NCI-H748 treated with DMSO at 0.1 percent for 48 hours (cell line): ENCODE measurements at places on chromosomes 2 and 18.

GRCh38 chr2:182372661-182373060, 54.2 kb downstream of the PDE1A start:
- no peak for DNase-seq

DNA sequence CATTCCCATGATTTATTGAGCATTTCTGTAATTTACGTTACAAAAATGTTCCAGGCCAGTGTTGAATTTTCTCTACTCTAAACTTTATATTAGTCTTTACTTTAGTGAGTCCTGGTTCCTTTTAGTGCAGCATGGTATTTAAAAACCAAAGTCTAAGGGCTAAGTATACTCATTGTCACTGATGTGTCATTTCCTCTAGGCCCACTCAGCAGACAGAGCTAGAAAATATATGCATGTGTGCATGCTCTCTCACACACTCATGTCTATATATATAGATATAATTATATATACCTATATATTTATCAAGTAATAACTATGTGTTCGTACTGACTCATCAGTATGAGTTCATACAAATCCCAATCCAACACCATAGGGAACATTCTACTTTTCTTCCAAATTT, 132.5 kb upstream of the SLC8A1 start:
- no peak for DNase-seq

GRCh38 chr18:73669297-73669696, 478.3 kb downstream of the FBXO15 start:
- no peak for DNase-seq

DNA sequence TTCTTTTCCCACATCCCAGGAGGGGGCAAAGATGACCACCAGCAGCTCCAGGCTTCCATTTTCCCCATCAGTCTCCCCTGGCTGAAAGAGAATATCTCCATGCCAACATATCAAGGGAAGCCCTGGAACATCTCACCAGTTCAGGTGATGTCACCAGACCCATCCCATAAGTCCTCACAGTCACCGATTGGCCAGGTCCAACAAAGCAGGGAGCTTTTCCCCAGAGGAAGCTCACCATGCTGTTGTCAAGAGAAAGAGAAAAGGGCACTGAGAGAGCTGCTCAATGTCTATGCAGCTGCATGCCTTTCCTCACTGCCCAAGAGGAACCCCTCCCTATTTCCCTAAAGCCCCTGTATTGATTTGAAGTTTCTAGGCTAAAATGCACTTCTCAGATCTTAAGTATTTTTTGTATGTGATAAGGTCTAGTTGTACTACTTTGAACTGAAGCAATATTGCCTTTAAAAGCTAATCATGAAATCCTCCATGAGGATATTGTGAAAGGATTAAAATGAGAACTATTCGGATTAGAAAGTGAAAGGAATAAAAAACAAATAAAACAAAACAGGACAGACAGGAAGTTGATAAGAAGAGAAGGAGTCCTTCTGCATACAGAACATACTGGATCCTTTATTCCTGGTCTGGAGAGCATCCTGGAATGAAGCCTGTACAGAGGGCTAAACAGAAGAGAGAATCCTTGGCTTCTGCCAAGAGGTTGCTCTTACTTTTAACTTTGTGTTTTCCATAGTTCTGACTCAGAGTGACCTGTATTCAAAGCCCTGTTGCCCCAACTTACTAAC, 45.2 kb upstream of the CTIF start:
- DNase-seq, result no peak

GRCh38 chr2:185108588-185108987, 510.3 kb downstream of the ZNF804A start:
- no peak for DNase-seq

GRCh38 chr2:26526589-26526988, 48.7 kb upstream of the OTOF start:
- DNase-seq, result no peak

GRCh38 chr2:195352581-195352980, 304.4 kb upstream of the SLC39A10 start:
- no peak for DNase-seq

DNA sequence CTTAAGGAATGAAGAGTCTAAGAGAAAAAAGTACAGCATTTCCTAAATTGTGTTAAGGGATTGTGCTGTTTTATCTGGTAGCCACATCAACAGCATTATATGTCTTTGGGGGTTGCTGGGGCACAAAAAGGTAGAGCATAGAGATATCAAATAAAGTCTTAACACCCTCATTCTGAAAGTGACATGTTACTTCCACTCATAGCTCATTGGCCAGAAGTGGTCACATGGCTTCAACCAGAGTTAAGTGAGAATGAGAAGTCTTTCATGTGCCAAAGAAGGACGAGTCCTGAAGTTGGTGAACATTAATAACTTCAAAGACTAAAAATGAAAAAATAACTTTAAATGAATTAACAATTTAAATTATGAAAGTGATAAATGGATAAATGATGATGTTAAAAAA, 175.7 kb upstream of the ZEB2 start:
- DNase-seq, result no peak

DNA sequence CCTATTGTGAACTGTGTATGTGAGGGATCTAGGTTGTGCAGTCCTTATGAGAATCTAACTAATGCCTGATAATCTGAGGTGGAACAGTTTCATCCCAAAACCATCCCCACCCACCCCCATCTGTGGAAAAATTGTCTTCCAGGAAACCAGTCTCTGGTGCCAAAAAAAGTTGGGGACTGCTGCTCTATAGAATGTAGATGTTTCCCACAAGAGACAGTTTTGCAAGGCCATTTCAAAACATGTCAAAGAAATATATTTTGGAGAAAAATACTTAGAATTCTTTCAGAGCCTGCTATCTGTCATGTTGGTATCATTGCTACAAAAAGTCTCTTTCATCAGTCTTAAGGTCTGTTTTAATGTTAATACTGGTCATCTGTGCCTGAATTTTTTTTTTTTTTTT, 4.1 kb upstream of the SLC39A10 start:
- no peak for DNase-seq

GRCh38 chr2:156890529-156891148, 366.9 kb upstream of the GALNT5 start:
- peak; percentile 40 for DNase-seq

GRCh38 chr2:69387770-69388481, 899 bp upstream of the GFPT1 start:
- DNase-seq, result no peak

GRCh38 chr2:126244937-126245336, 411.0 kb upstream of the GYPC start:
- no peak for DNase-seq

- DNase-seq, result no peak
Observed at GRCh38 chr2:84055816-84056215, 403.3 kb downstream of the SUCLG1 start.

GRCh38 chr2:152743002-152743401, 24.6 kb downstream of the ARL6IP6 start:
- peak; percentile 6 for DNase-seq

GRCh38 chr2:70145144-70145490, 45.7 kb downstream of the C2orf42 start:
- no peak for DNase-seq

DNA sequence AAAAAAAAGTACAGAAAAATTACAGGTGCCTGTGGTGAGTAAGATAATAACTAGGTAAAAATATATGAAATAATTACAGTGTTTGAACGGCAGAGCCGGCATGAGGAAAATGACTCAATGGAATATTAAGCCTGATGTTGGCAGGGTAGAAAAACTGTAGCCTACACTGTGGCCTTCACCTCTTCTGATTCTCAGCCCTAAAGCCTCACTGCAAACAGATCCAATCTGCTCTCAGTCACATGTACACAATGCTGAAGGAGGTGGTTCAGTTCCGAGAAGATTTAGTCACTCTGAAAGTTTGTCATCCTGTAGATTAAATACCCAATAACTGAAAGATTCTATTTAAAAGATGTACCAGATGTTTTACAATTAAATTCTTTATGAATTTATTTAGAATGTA, 66.9 kb upstream of the MAP3K20 start:
- DNase-seq, result no peak

GRCh38 chr2:46862514-46862913, 53.1 kb downstream of the MCFD2 start:
- no peak for DNase-seq

DNA sequence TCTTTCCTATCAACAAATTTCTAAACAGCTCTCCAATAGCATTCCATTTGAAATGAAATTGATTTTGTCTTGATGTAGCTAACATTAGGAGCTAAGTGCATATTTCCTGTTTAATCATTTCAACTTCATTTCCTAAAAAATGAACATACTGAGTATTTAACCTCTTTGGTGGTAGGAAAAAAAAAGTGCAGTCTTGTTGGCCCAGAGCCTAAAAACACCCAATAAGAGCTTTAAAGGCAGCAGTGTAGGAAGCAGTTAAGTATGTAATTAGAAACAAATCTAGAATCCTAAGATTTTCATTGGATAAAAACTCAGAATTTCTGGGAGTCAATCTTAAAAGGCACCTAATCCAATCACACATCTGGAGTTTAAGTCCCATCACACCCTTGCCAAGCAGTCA, 71.0 kb upstream of the RBMS1 start:
- no peak for DNase-seq

GRCh38 chr2:238106698-238107524, 6.8 kb downstream of the ESPNL start:
- no peak for DNase-seq

GRCh38 chr2:127199223-127199622, 20.9 kb downstream of the CYP27C1 start:
- DNase-seq, result no peak

GRCh38 chr2:226208726-226209125, 590.9 kb downstream of the IRS1 start:
- no peak for DNase-seq

- DNase-seq, result peak; percentile 12
Observed at GRCh38 chr2:7672027-7672684, 754.9 kb downstream of the RNF144A start.

- no peak for DNase-seq
Observed at GRCh38 chr2:75405000-75405399, 155.7 kb downstream of the EVA1A start.

DNA sequence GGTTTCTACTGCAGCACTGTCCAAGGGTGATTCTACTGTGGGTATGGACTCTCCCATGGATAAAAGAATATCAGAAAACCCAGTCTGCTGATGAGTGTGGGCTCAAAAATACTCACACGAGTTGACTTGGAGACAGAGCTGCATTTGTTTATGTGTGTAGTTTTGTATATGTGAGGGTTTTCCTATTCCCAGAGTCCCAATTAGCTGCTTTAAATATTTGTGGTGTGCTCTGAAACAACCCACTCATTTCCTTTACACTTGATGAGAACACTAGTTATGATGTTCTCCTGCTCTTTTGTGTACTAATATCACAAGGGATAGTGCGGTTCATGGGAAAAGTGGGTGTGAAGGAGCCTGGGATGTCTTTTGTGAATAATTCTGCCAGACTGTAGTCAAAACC, 337.3 kb downstream of the PLCL1 start:
- no peak for DNase-seq

GRCh38 chr2:132953771-132954170, 283.8 kb upstream of the LYPD1 start:
- DNase-seq, result no peak

DNA sequence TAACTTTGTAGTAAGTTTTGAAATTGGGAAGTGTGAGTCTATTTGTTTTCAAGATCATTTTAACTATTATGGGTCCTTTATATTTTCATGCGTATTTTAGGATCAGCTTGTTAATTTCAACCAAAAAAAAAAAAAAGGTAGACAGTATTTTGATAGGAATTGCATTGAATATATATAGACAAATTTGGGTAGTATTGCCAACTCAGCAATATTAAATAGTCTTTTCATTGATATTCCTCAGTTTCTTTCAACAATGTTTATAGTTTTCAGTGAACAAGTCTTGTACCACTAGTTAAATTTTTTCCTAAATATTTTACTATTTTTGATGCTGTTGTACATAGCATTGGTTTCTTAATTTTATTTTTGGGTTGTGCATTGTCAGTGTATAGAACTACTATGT, 149.9 kb downstream of the TAF4B start:
- DNase-seq, result no peak

- no peak for DNase-seq
Observed at GRCh38 chr2:72103161-72103560, 44.5 kb downstream of the CYP26B1 start.

- no peak for DNase-seq
Observed at GRCh38 chr2:126655500-126656430, at the start of gene GYPC. TSS of gene GYPC (plus strand) at chr2:126656158. CDS start at chr2:126656264, 106 bp downstream.

- no peak for DNase-seq
Observed at GRCh38 chr18:48939205-48940097, 11.3 kb downstream of the SMAD7 start.

DNA sequence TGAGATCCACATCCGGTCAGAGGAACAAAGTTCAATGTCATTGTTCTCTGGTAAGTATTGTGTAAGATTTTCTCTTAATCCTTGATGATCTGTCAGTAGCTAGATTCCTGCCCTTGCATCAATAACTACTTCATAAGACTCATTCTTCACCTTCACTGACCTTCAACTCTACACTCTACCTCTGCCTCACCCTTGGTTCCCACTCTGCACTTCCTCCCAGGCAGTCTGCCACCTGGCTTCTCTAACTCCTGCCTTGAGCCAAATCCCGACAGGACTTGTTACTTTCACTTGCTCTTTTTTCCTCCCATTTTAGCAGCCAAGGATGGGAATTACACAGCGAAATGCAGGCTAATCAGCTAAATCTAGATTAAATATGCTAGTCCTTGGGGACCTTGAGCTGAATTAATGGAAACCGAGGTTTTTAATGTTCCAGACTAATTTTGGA, 190.7 kb downstream of the DLGAP1 start:
- DNase-seq, result no peak

- no peak for DNase-seq
Observed at GRCh38 chr2:20422402-20423271, 24.2 kb upstream of the RHOB start.

DNA sequence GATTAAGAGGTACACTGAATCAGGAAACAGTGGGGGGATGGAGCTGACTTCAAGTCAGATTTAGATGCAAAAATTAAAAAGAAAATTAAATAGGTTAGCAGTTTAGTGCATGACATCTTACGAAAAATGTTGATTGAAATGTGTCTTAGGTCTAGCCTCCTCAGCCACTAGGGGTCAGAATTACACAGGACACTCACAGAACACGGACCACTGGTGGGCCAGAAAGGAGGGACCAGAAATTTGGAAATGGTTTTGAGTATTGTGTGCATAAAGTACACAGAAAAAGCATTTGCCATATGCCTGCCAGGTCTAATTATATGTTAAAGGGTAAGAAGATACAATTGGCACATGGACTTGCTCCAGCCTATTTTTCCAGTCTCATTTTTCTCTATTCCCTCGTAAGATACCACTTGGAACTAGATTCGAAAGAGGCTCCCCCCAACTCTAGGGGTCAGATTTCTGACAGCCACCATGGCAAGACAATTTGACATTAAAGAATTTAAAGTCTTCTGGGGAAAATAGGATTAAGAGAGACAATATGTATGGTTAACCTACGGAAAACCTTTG, 550.2 kb upstream of the SETBP1 start:
- peak; percentile 80 for DNase-seq

DNA sequence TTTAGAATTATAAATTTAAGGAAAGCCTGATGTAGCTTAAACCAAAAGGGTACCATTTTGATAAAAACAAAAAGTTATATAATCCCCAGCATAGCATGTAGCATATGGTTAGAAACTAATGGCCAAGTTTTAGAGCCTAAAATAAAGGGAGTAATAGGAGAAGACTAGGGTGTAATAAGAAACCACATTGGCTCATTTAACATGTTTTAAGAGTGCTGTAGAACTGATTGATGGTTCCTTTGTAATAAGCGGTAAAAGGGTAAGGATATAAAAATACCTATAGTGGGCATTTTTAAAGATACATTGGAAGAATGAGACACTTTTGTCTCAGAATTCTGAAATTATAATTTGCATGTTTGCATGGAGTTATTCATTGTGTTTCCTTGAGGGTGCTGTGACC, 1.9 kb downstream of the PSMA8 start:
- no peak for DNase-seq
